ENCODE measurements at places on chromosomes 11 and 22. TPM values are rescaled to one million over a fixed set of nuclear protein-coding genes. Genes with fewer than 3 reads are reported as not detected.

TAF6L gene
- total RNA-seq, result 28.0 TPM

OR6T1 gene
- not detected for total RNA-seq

IL17RA gene
- 8.0 TPM for total RNA-seq

CHRNA10 gene
- 0.62 TPM for total RNA-seq

Data from melanocyte of skin (primary cell).